HT-29 (cell line): ENCODE measurements at places on chromosomes 2 and 18.

GRCh38 chr2:69943843-69944525, 17.4 kb downstream of the ASPRV1 start:
- DNase-seq, result no peak

- DNase-seq, result no peak
These were observed 51.4 kb upstream of the TMEM87B start for GRCh38 chr2:112003576-112004252.

DNA sequence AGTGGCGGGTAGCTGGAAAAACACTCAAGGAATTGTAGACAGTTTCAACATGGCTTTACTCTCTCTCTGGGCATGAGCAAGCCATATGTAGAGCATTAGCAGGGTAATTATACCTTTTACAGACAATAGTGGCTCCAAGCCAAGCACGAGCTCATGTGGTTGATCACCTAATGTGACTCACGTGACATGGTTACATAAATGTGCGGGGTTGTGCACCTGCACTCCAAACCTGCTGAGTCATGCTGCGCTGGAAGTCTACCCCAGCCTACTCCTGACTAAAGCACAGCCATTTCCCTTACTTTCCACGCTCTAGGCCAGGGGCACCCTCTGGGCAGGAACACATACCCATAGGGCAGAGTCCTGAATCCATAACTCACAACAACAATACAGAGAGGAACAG, 232.8 kb downstream of the MBD5 start:
- no peak for DNase-seq

GRCh38 chr2:121356058-121356640, 71.1 kb upstream of the TFCP2L1 start:
- peak; percentile 83 for DNase-seq

- DNase-seq, result no peak
These were observed 294.4 kb upstream of the HDAC4 start for GRCh38 chr2:239695106-239695727.

DNA sequence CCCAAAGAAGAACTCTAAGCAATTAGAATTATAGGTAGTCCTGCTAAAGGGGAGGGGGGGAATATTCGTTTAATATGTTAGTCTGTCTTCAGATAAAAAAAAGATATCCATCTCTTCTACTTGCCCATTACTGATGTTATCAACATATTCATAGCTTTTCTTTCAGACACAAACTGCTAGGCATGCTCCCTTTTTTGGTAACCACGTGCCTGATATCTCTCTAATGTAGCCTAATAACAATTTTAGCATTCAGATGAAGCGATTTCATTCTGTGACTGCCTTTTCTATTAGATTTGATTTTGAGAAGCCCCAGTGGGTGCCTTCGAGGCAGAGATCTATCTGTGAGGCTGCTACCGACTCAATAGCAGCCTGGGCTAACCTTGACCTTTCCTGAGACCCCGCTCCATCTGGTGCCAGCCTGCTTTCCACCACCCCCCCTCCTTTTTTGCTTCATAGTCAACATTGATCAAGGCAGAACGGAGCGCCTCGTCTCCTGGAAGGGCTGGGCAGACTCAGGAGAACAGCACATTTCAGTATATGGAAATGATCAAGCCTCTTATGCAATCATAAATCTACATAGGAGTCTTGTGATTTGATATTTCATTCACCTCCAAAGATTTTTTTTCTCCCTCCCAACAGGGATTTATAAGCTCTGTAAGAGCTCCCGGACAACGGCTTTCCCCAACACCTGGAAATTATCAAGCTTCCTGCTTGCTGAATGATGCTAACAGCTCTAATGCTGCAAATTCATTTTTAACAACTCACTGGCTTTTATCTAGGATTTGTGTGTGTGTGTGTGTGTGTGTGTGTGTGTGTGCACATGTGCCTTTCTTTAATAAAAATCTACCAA, 14.7 kb upstream of the BCL11A start:
- no peak for DNase-seq

GRCh38 chr18:30929718-30930117, 112.8 kb downstream of the DSC3 start:
- DNase-seq, result no peak

GRCh38 chr2:36351736-36352349, 3.7 kb upstream of the CRIM1 start:
- peak; percentile 53 for DNase-seq

- DNase-seq, result no peak
These were observed 896.2 kb downstream of the CCDC85A start for GRCh38 chr2:57080035-57080434.

- peak; percentile 36 for DNase-seq
These were observed 5.6 kb downstream of the RPL31 start for GRCh38 chr2:101007415-101008345.

- DNase-seq, result no peak
These were observed 316.8 kb downstream of the PIK3C3 start for GRCh38 chr18:42271647-42272414.

GRCh38 chr2:115075800-115076199, 633.4 kb downstream of the DPP10 start:
- DNase-seq, result no peak

- peak; percentile 10 for DNase-seq
These were observed 312.2 kb downstream of the LRATD1 start for GRCh38 chr2:14944562-14945346.

DNA sequence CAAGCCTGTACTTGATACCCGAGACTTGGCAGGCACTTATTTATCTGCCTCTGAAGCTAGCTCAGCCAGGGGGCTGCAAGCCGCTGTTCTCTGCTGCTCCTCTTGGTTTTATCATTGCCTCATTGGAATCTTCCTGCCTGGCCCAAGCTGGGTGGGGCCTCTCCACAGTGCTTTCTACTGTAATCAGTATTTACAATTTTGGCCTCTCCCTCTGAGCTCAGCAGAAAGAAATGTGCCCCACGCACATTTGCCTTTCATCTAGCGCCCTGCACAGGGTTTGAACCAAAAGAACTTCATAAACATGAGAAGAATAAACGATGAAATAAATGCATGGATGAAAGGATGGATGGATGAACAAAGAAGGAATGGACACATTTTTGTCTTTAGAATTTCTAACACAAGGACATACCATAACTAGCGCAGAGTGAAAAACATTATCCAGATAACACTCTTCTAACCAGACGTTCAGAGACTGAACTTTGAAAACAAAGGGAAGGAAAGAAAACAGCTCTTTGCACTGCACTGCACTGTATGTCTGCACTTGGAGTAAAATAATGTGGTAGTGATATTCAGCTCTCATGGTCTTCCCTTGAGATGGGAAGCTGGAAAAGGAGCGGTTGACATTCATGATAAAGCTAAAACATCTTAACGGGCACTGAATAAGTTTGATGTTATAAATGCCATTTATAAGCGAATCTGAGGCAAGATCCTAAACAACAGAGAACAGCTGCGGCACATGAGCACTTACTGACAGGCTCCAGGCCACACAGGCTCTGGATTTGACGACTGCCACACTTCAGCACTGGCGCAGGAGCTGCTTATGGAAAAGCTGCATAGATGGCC, 86.8 kb upstream of the SP3 start:
- DNase-seq, result peak; percentile 35

GRCh38 chr2:53512071-53512826, 255.4 kb upstream of the CHAC2 start:
- no peak for DNase-seq

DNA sequence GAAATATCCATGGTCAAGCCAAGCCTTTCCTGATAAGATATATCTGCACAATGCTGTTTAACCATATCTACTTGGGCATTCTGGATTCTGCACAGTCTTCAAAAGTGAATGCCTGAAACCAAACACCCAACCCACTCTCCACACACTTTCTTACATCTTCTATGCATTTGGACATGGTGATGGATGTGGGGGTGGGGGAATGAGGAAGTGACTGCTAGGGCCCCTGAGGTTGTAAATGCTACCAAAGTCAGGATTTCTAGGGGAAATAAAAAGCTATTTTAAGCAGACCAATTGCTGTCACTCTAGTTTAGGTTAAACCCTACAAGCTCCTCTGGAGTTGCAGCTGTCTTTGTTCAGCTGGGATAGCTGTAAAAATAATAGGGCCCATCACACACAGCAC, 26.7 kb upstream of the TGFA start:
- no peak for DNase-seq

DNA sequence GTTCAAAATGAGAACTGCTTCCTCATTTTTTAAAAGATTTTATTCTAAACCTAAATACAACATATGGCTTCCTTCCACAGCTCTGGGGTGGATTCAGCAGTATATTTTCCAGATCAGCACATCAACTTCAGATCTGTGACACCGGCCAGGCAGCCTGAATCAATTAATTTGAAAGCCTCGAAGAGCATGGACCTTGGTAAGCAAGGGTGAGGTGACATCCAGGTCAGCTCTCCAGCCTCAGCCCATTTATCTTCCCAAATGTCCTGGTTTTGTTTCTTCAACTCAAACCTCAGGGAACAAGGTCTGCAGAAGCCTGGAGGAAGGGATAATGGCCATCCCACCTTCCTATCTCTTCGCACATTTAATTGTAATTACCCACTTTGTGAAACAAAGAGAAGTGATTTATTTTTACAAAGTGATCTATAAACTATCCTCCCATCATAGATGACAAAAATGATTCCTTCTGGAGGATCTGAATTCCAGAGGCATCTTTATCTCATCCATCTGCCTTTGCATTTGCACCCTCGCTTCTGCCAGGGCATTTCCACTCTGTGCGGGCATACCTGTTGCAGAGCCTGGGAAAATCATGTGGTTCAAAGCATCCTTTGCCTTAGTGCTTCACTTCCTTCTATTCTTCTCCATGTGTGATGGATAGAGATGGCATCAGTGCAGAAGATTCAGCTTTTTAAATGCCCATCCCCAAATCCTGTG, 489.0 kb upstream of the NRP2 start:
- no peak for DNase-seq

DNA sequence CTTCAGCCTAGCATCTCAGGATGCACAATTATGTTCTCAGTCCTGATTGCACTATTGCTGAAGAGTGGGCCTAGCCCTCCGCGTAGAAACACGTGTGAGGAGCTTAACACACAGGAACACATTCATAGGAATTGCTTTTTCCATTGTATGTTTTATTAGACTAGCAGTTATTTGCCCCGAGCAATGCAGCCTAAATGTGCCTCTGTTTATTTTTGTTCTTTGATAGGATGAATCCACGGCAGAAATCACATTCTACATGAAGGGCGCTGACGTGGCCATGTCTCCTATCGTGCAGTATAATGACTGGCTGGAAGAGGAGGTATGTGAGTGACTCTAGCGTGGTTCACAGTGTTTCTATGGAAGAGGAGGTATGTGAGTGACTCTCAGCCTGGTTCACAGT, 65.9 kb upstream of the NFATC1 start:
- DNase-seq, result no peak

- no peak for DNase-seq
These were observed 32.1 kb downstream of the E2F6 start for GRCh38 chr2:11433822-11434221.

DNA sequence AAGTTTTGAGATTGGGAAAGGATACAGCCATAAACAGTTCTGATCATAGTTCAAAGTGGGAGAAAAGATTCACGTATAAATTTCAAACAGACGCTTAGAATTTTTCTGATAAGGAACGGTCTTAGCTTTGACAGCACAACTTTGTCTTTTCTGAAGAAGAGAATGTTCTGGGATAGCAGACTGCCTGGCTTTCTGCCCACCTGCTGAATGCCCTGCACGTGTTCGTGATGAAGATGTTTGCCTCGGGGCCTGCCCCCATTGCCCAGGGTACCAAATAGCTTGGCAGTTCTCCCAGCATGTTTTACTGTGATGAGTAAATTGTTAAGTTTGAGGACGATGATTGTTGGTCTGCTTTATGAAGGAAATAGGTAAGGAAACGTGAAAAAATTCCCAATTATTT, 4.6 kb downstream of the MRPL33 start:
- DNase-seq, result no peak

DNA sequence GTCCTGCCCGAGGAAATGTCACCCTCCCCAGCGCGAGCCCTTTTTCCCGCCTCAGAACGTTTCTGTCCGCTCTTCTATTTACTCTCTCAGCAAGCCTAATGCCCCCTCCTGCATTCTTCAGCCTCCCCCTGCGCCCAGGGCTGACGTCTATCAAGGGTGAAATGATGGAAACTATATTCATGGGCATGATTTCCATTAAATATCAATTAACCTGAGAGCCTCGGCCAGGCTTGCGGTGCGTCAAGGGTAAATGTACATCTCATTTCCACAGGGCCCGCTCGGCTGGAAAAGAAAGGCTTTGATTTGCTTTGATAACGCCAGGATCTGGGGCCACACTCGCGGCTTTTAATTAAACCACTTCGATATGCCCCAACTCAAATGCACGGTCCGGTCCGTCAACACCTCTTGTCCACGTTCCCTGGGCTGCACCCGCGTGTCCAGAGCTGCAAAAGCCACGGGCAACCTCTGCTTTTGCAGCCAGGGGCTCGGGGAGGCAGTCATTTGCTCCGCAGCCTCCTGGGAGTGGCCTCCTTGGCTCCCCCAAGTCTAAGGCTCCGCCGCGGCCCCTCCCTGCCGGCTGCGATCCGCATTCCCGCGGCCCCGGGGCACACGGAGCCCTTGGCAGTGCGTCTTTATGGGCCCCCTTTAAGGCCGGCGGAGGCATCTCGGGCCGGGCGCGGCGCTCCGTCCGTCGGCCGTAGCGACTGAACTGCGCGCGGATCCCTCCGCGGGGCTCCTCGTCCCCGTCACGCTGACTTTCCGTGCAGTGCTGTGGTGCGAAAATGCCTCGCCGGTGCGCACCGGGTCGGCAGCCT, at the start of gene HOXD8:
TSS of gene HOXD8 (plus strand) at position 724 of the 815 bp plus-strand sequence. CDS start 662 bp downstream, outside the sequence.
- DNase-seq, result no peak

- DNase-seq, result no peak
These were observed 40.2 kb downstream of the MAP4K4 start for GRCh38 chr2:101737478-101738255.

DNA sequence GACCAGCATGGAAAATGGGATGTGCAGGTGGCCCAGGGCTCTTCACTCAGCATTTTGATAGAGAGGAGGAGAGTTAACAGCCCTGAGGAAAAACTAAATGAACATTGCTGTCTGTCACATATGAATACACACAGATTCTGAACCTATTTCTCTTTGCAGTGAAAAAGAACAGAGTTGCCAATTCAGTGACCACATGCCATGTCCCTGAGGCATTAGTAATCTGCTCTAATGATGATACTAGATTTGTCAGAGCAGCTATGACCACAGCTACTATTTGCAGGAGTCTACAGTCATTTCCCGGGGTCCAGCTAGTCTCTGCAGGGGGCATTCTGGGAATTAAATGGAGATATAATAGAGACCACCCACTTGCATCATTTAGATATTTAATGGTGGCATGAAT, 267.6 kb downstream of the TMX3 start:
- DNase-seq, result no peak

- DNase-seq, result no peak
These were observed 9.4 kb downstream of the ODC1 start for GRCh38 chr2:10438688-10439087.

GRCh38 chr18:39935598-39935997, 2019.4 kb upstream of the PIK3C3 start:
- DNase-seq, result no peak

DNA sequence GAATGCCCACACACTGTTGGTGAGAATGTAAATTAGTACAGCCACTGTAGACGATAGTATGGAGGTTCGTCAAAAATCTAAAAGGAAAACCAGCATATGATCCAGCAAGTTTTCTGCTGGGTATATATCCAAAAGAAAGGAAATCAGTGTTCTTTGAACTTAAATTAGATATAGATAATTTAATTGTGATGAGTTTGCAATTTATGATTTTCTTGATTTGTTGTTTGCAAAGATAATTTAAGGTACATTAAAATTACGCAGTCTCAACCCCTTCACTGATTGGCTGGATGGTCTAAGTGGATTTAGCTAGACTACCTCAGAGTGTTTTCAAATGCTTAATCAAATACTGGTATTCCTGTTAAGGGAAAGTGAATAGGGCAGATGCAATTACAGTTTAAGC, 302.2 kb downstream of the GALNT13 start:
- DNase-seq, result no peak
